Foreskin keratinocyte (primary cell): ENCODE measurements at places on chromosomes 2 and 18. TPM values are rescaled to one million over a fixed set of nuclear protein-coding genes. Genes with fewer than 3 reads are reported as not detected.

Gene MOCOS
- total RNA-seq: 1.6 and 5.0 TPM in 2 replicates

DNA sequence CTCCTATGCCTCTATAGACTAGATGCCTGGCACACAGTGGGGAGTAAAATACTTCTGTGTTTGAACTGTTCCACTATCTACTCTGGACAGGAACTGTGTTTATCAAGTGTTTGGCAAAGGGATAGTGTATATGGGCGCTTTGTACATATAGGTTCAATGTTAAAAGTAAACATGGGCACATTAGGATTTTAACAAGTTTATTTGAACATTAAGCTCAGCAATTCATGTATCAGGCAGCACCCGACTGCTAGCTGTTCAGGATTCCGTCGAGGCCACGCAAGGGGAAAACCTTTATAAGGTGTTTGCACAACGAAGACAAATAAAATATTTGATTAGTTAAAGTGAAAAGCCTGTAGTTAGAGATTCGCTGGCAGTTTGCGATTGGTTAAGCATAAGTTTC lies 43.4 kb upstream of the ROCK2 start:
- no peak for DNase-seq

Gene ALPG
- not detected in 2 replicates for total RNA-seq

GRCh38 chr18:10131460-10132395 lies 217.9 kb downstream of the VAPA start:
- DNase-seq: no peak

Gene COMMD1
- 33.8 and 35.8 TPM in 2 replicates for total RNA-seq

- DNase-seq: no peak
These were observed 48.1 kb downstream of the NUP35 start for GRCh38 chr2:183172220-183172887.

DNA sequence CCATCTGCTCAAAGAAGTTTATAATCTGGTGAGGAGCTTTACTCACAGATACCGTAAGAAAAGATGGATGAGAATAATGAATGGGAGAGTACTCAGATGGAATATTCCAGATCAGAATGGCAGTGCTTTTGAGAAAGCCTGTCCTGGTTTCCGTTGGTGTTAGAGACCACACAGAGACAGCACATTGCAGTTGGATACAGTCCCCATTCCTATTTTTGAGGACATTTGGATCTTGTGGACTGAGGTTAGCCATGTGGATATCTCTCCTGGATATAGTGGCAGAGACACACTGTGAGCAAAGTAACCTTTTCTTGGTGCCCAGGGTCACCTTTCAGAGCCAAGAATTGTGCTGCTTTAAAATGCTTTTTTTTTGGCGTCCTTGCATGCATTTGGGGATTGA lies 63.7 kb downstream of the TANC1 start:
- DNase-seq: no peak

Gene VWA3B
- 0.35 TPM in 1 of 2 replicates, not detected in the other for total RNA-seq

Gene WNT6
- not detected in 2 replicates for total RNA-seq

DNA sequence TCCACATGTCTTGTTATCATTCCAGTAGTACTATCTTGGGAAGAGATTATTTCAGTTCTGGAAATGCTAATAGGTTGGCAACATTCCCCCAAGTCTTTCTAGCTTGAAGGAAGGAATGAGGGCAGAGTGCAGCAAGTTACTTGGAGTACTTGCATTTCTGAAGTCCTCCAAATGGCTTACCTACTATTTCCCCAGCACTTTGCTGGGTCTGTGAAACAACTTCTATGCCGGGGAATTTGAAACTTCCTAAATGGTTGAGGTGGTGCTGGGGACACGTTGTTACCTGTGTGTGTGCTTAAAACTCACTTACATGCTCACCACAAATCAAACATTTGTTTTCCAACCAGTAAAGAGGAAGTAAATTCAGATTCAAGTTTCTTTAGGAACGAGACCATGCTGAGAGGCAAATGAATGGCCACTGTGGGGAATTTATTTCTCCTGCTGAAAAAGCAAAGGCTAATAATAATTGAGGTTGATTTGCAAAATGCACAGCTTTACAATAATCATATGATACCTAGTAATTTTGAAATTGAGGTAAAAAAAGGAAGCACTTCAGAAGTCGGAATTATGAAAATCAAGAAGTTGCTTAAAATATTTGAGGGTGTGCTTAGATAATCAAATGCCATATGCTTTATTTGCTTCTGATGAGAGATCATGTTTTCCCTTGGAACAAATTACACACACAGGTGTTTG lies 1167.7 kb upstream of the ZEB2 start:
- no peak for DNase-seq

Gene C2orf78
- total RNA-seq: not detected in 2 replicates

DNA sequence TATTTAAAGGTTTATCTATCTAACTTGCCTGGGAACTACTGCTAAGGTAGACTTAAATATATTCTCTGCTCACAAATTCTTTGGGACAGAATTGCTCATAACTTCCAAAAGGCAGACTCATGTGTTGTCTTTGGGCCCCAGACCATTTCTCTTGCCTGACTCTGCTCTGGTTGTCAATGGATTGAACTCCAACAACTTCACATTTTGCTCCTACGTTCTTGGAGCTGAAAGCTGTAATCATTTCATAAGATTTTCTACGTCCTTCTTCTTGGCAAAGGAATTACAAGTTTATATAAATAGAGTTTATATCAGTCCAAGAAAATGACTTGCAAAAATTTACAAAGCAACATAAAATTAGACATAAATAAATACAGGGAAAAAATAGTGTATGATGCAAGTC lies 32.9 kb upstream of the PPM1B start:
- no peak for DNase-seq

Gene ANKRD30BL
- total RNA-seq: not detected in 2 replicates

DNA sequence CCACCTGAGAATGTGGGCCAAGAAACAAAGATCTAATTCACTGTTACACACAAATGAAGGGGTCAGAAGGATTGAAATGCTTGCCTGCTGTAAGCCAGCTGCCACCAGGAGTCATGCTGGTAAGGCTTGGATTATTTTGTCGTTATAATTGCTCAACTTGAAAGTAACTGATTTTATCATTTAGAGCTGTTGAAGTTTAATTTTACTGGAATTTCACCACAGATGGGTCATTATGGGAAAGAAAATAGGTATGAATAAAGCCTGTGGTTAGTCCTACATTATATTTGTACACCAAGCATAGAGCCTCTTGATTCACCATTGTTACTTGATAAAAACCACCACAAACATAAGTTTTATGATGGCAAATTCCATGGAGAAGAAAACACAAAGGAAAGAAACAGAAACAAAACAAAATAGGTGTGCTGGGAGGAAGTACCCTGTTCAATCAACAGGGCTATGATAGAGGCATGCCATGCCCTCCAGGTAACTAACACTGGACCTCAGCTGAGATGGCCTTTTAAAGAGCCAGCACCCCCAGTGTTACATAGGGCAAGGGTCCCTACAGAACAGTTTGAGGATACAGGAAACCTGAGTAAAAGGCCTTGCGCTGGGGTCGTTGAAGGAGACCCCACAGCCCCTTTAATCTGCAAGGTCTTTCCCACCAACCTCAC lies 3.0 kb downstream of the CLEC4F start:
- DNase-seq: no peak

- no peak for DNase-seq
These were observed 248.3 kb upstream of the KYNU start for GRCh38 chr2:142629193-142629592.

Gene ACADL
- total RNA-seq: 0.18 TPM in 1 of 2 replicates, not detected in the other

- DNase-seq: no peak
These were observed 261.6 kb downstream of the LTBP1 start for GRCh38 chr2:33208400-33208799.

Gene AFF3
- total RNA-seq: not detected in 2 replicates

GRCh38 chr2:168119515-168120141 lies 127.8 kb downstream of the STK39 start:
- peak; percentile 5 for DNase-seq

DNA sequence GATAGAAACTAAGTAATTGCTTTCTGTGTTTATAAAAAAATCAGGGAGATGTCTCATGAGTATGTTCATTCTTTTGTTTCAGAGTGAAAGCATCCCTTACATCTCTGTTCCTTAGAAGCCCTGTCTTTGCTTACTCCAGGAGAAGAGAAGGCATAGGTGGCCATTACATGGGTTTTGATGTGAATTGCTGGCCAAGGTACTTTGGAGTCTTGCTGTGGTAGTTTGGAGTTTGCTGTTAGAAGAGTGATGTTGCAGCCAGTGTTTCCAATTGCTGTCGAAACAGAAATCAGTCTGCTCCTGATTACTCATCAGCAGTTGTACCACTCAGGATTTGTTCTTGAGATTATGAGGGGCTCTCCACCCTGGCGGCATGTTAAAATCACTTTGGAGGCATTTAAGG lies 97.8 kb upstream of the KLHL14 start:
- no peak for DNase-seq

Gene GKN1
- total RNA-seq: 0.41 TPM in 1 of 2 replicates, not detected in the other

DNA sequence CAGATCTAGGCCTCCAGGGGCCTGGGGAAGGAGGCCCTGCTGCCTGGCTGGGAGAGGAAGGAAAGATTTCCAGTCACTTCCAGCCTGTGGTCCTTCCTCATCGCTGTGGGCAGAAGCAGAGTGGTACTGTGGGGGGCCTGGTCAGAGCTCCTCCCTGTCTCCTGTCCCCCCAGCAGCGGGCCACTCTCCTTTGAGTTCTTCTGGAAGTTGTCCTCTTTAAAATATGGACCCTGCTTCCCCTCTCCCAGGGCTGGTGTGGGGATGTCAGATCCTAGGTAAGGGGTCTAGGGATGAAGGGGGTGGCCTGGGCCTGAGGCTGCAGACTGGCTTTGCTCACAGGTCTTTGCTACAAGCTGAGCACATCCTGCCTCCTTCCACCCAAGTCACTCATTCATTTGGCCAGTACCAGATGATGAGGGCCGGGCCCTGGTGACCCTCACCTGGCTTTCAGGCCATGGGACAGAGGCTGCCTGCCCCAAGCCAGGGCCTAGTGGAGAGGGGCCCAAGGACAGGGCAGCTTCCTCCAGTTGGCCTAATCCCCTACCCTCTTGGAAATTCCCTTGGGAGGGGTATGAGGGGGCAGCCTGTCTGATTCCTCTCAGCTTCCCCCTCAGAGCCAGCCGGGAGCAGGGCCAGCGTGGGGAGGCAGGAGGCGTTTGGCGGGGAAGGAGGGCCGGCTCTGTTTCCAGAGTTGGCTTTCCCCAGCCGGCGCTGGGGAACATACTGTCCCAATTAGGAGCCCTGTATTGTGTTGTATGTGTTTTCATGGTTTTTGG lies 231.9 kb downstream of the DYSF start:
- DNase-seq: no peak

GRCh38 chr18:11859903-11860407 lies 8.7 kb downstream of the CHMP1B start:
- peak; percentile 100 for DNase-seq

GRCh38 chr2:142425551-142425950 lies 294.7 kb upstream of the LRP1B start:
- no peak for DNase-seq

GRCh38 chr18:2746274-2746673 lies 90.7 kb downstream of the SMCHD1 start:
- DNase-seq: no peak

Gene TMEM169
- total RNA-seq: 0.11 TPM in 1 of 2 replicates, not detected in the other

Gene AQP12A
- not detected in 2 replicates for total RNA-seq

DNA sequence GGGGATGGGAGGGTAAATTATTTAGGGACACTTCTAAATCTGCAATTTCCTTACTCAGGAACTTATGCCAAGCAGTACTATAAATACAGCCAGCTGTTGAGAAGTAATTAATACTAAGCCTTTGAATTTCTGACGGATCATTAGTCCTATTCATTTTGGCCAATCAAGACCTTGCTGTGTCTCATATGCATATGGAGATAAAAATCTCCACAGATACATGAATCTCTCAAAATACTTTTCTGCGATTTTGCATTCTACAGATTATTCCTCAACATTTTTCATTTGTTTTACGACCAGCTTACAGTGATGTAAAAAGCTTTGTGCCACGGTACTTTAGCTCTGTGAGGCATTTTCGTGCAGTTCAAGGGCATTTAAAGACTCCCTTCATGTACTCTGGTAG lies 16.7 kb downstream of the LANCL1 start:
- DNase-seq: no peak

Gene CTNNA2
- total RNA-seq: not detected in 2 replicates

GRCh38 chr2:68458981-68459380 lies 8.1 kb downstream of the FBXO48 start:
- peak; percentile 34 for DNase-seq

DNA sequence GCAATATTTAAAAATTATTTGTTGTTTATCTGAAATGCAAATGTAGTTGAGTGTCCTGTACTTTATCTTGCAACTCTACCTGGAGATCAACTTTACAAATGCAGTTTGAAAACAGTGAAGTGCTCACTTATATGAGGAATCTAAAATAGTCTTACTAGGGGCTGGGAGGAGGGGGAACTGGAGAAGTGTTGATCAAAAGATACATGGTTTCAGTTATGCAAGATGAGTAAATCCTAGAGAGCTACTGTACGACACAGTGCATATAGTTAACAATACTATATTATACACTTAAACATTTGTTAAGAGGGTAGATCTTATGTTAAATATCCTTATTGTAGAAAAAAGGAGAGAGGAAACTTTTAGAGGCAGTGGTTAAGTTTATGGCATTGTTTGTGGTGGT lies 241.9 kb downstream of the BCL11A start:
- DNase-seq: no peak

Gene UGT1A4
- total RNA-seq: 0.14 and 0.34 TPM in 2 replicates

- no peak for DNase-seq
These were observed at the start of gene L3MBTL4 for GRCh38 chr18:6414723-6415417. Gene L3MBTL4 (minus strand): TSS chr18:6414911. CDS start chr18:6311625, 103,286 bp downstream.

DNA sequence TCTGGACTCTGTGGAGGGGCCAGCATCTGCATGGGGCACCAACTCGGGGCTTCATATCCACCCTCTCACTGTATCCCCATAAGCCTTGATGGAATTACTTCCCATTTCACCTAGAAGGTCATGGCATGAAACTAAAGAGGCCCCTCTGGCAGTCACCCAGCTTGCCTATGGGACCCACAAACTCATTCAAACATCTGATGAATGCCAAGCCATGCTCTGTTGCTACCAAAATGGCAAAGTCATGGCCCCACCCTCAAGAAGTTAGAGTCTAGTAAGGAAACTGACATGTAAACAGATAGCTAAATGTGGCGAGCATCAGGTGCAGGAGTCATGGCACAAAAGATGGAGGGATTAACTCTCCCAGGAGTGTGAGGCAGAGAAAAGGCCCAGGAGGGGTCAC lies 14.5 kb downstream of the CYB5A start:
- no peak for DNase-seq

- DNase-seq: no peak
These were observed 241.8 kb downstream of the PTH2R start for GRCh38 chr2:208648368-208648767.

Gene LAMA1
- 1.5 and 7.5 TPM in 2 replicates for total RNA-seq

Gene IL1R2
- total RNA-seq: 37.9 and 40.7 TPM in 2 replicates

DNA sequence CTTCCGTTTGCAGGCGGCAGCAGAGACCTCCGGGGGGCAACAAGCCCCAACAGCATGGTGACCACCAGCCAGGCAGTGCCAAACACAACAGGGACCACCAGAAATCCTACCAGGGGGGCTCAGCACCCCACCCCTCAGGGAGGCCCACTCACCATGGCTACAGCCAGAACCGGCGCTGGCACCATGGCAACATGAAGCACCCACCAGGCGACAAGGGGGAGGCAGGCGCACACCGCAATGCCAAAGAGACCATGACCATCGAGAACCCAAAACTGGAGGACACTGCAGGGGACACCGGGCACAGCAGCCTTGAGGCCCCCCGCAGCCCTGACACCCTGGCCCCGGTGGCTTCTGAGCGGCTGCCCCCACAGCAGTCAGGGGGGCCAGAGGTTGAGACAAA lies 192.9 kb downstream of the SMAD7 start:
- DNase-seq: no peak
